ENCODE measurements at places on chromosomes 1 and 21. TPM values are rescaled to one million over a fixed set of nuclear protein-coding genes. Genes with fewer than 3 reads are reported as not detected.

The OR2M2 gene
- not detected for total RNA-seq

The BRDT gene
- total RNA-seq: not detected

The NBPF6 gene
- total RNA-seq: 0.69 TPM

The WNT9A gene
- 0.79 TPM for total RNA-seq

The CD52 gene
- not detected for total RNA-seq

The GCSAML gene
- not detected for total RNA-seq

Measured in SJCRH30 (cell line).